Activated naive CD8-positive, alpha-beta T cell treated with anti-CD3 and anti-CD28 coated beads, Interleukin-2, amount 50 U/mL, for 24 hours (primary cell): ENCODE measurements at places on chromosomes 2 and 18.

DNA sequence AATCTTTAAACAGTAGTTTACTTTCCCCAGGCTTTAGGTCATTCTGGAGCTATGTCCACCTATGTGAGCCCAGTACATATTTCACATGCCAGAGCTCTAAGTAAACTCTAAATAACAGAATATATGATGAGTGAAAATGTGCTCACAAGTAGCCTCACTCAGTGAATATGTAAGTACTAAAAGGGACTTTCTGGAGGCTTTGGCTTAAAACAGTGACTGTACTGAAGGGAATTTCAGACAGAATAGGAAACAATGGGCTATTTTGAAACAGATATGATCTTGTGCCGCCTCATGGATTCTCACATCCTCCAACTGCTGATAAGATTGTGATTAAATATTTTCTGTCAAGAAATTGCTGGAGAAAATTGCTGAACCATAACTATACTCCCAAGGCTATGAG, 747.9 kb downstream of the SOCS6 start:
- H3K36me3 ChIP-seq, result no peaks in the 10 kb centered on the region
- H3K27me3 ChIP-seq, result peaks cover 2% of the 10 kb centered on the region
- H3K4me3 ChIP-seq, result no peak overlapping the region
- H3K27ac ChIP-seq, result no peak overlapping the region

GRCh38 chr2:44616667-44617155, 255.0 kb downstream of the CAMKMT start:
- no peak overlapping the region for H3K4me3 ChIP-seq
- H3K4me1 ChIP-seq, result peaks cover 22% of the 10 kb centered on the region
- no peak for DNase-seq
- no peaks in the 10 kb centered on the region for H3K27me3 ChIP-seq

GRCh38 chr2:39368846-39369245, 68.2 kb downstream of the MAP4K3 start:
- H3K27ac ChIP-seq, result no peak overlapping the region
- H3K27me3 ChIP-seq, result no peaks in the 10 kb centered on the region
- no peak for DNase-seq
- H3K4me3 ChIP-seq, result no peak overlapping the region

DNA sequence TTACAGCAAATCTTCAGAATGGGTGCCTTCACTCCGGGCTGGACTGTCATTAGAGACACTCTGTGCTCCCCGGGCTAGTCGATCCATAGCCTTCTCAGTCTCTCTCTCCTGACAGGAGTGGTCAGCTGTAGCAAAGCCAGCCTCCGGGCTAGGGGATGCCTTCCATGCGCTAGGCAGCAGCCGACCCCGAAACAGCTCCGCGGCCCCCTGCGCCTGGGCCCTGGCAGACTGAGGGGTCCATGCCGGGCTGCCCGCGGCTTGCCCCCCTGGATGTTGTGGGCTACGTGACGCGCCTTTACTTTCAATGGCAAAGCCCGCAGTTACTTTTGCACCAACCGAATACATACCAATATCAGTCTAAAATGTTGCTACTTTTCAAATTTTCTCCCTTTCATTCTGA, 1447.2 kb downstream of the LRP1B start:
- H3K27me3 ChIP-seq, result no peaks in the 10 kb centered on the region
- no peak overlapping the region for H3K27ac ChIP-seq
- no peak overlapping the region for H3K4me3 ChIP-seq

DNA sequence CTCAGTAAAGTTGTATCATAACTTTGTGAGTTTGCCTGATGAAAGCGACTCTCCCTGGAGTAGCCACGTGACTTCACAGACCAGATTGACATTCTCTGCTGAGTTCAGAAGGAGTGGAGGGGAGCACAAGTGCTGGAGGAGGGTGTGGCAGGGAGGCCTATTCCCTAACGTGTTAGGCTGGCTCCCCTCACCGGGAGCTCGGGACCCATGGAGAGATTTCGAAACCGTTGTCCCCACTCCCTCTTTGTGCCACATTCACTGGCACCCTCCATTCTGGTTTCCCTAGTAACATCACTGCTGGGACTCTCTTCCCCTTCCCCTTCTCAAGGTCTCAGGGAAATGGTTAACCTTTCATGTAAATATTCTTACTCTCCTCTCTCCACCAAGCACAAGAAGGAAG, 279.9 kb downstream of the ALPK2 start:
- no peaks in the 10 kb centered on the region for H3K27me3 ChIP-seq
- H3K27ac ChIP-seq, result no peak overlapping the region
- no peaks in the 10 kb centered on the region for H3K36me3 ChIP-seq
- no peak overlapping the region for H3K4me3 ChIP-seq
- no peak for DNase-seq
- no peaks in the 10 kb centered on the region for H3K4me1 ChIP-seq

DNA sequence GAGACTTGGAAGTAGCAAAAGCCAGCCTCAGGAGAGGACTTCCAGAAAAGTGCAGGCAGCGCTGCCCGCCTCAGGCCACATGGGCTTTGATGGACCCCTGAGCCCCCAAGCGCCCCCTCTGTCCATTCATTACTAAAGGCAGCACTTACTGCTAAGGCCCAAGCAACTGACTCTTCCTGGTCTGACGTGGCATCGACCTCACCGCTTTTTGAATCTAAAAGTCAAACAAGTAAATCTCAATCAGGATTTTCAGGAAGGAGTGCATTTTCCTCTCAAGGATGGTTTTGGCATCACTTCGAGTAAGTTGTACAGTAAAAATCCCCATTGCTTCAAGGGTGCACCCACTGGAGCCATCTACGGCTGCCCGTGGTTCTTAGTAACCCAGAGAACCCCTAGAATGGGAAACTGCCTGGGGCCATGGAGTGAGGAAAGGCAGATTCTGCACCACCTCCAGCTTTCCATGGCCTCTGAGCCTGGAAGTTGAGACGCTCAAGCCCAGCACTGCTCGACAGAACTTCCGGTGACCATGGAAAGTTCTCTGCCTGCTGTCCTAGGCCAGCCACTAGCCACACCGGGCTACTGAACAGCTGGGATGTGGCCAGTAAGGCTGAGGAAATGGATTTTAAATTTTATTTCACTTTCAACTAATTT, 7.0 kb downstream of the HJURP start:
- peaks cover 87% of the 10 kb centered on the region for H3K36me3 ChIP-seq
- H3K4me3 ChIP-seq, result no peak overlapping the region
- H3K27me3 ChIP-seq, result peaks cover under 1% of the 10 kb centered on the region
- no peak for DNase-seq
- H3K4me1 ChIP-seq, result peaks cover 13% of the 10 kb centered on the region
- no peak overlapping the region for H3K27ac ChIP-seq

DNA sequence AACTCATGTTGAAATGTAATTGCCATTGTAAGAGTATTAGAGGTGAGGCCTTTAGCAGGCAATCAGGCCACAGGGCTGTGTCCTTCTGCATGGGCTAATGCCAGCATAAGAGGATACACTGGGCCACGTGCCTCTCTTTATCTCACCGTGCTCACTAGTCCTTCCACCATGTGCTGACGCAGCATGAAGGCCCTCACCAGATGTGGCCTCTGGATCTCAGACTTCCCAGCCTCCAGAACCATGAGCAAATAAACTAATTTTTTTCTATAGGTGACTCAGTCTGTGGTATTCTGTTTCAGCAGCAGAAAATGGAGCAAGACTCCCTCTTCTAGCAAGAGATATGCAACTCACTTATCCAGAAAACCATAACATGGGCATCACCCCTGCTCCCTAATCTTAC, 149.7 kb upstream of the ZNF236 start:
- H3K27me3 ChIP-seq, result peaks cover 8% of the 10 kb centered on the region
- DNase-seq, result no peak
- H3K36me3 ChIP-seq, result no peaks in the 10 kb centered on the region

- H3K27ac ChIP-seq, result no peak overlapping the region
- H3K4me1 ChIP-seq, result no peaks in the 10 kb centered on the region
- peaks cover 6% of the 10 kb centered on the region for H3K27me3 ChIP-seq
- no peak overlapping the region for H3K4me3 ChIP-seq
These were observed 124.3 kb downstream of the ICOS start for GRCh38 chr2:204060841-204061240.

- no peaks in the 10 kb centered on the region for H3K36me3 ChIP-seq
- no peak for DNase-seq
- no peak overlapping the region for H3K4me3 ChIP-seq
- H3K27ac ChIP-seq, result no peak overlapping the region
These were observed 57.5 kb upstream of the ATL2 start for GRCh38 chr2:38434595-38434994.
